Caco-2 (cell line): ENCODE measurements at places on chromosomes 11 and 22. TPM values are rescaled to one million over a fixed set of nuclear protein-coding genes. Genes with fewer than 3 reads are reported as not detected.

- no peak for DNase-seq
- H3K36me3 ChIP-seq = no peaks in the 10 kb centered on the region
- H3K4me1 ChIP-seq = no peaks in the 10 kb centered on the region
- H3K27ac ChIP-seq = no peak overlapping the region
Measured at GRCh38 chr11:21602699-21603098, 590.2 kb upstream of the ANO5 start.

- no peaks in the 10 kb centered on the region for H3K36me3 ChIP-seq
- H3K4me3 ChIP-seq = no peak overlapping the region
- DNase-seq = no peak
- H3K27me3 ChIP-seq = no peaks in the 10 kb centered on the region
- H3K4me1 ChIP-seq = no peaks in the 10 kb centered on the region
- no peak overlapping the region for H3K27ac ChIP-seq
Measured at GRCh38 chr22:25373961-25374360, 154.5 kb downstream of the CRYBB2 start.

GRCh38 chr11:47466701-47467250 lies 17.8 kb upstream of the RAPSN start:
- H3K27ac ChIP-seq = peak overlapping the region; percentile 10
- no peak for DNase-seq
- H3K4me1 ChIP-seq = peaks cover 5% of the 10 kb centered on the region; the same call in 1 of the 2 replicates
- no peaks in the 10 kb centered on the region for H3K27me3 ChIP-seq
- H3K4me3 ChIP-seq = no peak overlapping the region

Gene SYTL2
- total RNA-seq = 110 and 156 TPM in 2 replicates

DNA sequence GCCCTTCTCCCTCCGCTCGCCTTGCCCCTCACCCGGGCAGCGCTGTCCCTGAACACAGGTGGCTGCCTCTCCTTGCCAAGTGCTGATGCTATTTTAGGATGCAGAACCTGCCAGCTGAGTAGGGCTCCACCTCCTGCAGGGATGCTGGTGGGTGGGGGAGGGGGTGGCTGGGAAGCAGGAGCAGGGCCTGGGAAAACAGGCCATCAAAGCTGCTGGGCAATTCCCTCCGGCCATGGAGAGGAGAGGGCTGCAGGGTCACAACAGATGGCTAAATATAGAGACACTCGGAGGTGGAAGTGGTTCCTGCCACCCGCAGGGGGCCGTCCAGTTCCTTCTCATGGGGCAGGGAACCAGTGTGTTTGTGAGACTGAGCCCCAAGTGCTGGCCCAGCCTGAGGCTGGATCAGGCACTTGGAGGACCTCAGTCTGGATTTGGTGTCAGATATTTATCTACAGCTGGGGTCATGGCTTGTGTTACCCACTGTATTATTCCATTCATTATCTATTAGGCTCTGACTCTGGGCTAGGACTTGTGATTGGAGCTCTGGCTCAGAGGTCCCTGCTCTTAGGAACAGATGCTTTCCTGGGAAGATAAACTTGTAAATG lies 59.6 kb downstream of the LRRC32 start:
- no peaks in the 10 kb centered on the region for H3K27me3 ChIP-seq
- H3K4me1 ChIP-seq = no peaks in the 10 kb centered on the region
- no peak overlapping the region for H3K27ac ChIP-seq
- no peak overlapping the region for H3K4me3 ChIP-seq
- H3K36me3 ChIP-seq = no peaks in the 10 kb centered on the region

Gene KCNA4
- not detected in 2 replicates for total RNA-seq

DNA sequence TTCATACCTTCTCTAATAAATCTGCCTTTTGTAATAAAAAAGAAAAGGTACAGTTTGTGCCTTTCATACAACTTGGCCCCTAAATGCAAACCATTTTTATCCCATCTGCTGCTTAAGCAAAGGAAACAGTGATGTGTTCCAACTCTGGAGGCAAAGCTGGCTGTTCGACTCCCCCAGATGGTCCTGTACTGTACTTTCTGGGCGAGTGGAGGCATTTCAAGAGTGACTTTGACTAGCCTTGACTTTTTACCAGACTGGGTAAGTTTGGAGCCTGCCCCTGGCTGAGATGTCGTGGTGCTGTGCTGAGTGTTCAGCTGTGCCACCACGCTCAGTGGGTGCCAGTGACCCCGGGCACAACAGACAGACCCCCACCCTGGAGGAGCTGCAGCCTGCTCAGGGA lies 10.2 kb downstream of the MICALL1 start:
- H3K27me3 ChIP-seq = no peaks in the 10 kb centered on the region
- no peaks in the 10 kb centered on the region for H3K4me1 ChIP-seq
- no peak for DNase-seq
- no peak overlapping the region for H3K27ac ChIP-seq
- H3K4me3 ChIP-seq = no peak overlapping the region

DNA sequence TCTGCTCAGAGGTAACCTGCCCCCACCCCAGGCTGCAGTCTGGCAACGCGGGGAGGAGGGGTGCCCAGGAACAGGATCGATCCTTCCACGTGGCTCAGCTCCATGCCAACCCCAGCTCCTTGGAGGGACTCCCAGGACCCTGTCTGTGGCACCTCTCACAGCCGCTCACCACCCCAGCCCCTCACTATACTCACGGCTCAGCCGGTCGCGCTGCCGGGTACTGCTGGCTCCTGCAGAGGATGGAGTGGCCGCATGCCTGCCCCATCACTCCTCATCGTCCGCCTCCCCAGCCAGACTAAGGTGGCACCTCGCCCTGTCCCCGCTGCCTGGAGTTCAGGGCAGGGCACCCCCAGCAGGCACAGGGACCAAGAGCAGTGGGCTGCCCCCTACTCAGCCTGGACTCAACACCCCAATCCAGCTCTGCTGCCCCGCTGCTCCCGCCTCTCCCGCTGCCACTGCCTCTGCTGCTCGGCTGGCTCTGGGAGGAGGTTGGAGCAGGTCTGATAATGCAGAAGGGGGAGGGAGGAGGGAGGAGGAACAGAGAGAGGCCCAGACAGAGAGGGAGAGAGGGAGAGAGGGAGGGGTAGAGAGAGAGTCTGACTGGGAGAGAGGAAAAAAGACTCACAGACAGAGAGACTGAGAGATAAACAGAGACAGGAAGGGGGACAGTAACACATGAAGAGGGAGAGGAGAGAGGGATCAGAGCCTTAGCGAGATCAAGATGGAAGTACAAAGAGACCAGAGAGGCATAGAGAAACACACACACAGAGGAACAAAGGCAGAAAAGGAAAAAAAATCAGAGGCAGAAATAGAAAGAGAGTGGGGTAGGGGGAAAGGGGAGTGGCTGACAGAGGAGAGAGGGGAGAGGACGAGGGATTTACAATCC lies at the start of gene PDE2A:
Gene PDE2A, minus strand, starts transcription at position 480 of the 886 bp plus-strand sequence. Its CDS starts 215 bp downstream, at position 265.
- no peak within 1 kb of the TSS for H3K4me3 ChIP-seq
- H3K27ac ChIP-seq = no peak within 1 kb of the TSS
- no peak for DNase-seq
- no peaks in the 10 kb centered on the region; the same call in 1 of the 2 replicates for H3K27me3 ChIP-seq
- H3K36me3 ChIP-seq = no peaks in the 10 kb centered on the region

GRCh38 chr11:134207538-134208239 lies 16.1 kb downstream of the NCAPD3 start:
- no peak overlapping the region for H3K4me3 ChIP-seq
- no peaks in the 10 kb centered on the region for H3K27me3 ChIP-seq
- no peak overlapping the region for H3K27ac ChIP-seq

GRCh38 chr11:77580712-77581337 lies 8.9 kb upstream of the AQP11 start:
- no peaks in the 10 kb centered on the region for H3K4me1 ChIP-seq
- no peak overlapping the region for H3K4me3 ChIP-seq
- peak; percentile 63 for DNase-seq
- H3K27me3 ChIP-seq = no peaks in the 10 kb centered on the region

DNA sequence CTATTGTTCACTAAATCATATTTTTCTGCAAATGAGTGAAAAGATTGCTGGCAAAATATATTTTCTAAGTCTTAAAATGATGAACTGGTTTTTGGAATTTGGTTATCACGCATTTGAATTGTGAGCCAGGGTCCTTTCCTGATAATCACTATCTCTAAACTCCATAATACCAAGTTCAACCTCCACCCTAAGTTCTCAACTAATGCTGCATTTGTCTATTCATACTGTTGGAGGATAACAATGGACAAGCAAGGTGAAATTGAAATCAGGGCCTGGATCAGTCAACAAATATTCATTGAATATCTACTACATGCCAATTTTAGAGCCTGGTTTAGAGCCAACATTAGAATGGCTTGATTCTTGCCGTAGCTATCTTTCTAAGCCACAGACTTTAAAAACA lies 4.7 kb upstream of the PCF11 start:
- H3K4me3 ChIP-seq = no peak overlapping the region
- no peaks in the 10 kb centered on the region for H3K36me3 ChIP-seq
- H3K27me3 ChIP-seq = no peaks in the 10 kb centered on the region
- no peak overlapping the region for H3K27ac ChIP-seq
- H3K4me1 ChIP-seq = 0 out of 2 replicates have a peak, but pooled peaks cover 6% of the 10 kb centered on the region

DNA sequence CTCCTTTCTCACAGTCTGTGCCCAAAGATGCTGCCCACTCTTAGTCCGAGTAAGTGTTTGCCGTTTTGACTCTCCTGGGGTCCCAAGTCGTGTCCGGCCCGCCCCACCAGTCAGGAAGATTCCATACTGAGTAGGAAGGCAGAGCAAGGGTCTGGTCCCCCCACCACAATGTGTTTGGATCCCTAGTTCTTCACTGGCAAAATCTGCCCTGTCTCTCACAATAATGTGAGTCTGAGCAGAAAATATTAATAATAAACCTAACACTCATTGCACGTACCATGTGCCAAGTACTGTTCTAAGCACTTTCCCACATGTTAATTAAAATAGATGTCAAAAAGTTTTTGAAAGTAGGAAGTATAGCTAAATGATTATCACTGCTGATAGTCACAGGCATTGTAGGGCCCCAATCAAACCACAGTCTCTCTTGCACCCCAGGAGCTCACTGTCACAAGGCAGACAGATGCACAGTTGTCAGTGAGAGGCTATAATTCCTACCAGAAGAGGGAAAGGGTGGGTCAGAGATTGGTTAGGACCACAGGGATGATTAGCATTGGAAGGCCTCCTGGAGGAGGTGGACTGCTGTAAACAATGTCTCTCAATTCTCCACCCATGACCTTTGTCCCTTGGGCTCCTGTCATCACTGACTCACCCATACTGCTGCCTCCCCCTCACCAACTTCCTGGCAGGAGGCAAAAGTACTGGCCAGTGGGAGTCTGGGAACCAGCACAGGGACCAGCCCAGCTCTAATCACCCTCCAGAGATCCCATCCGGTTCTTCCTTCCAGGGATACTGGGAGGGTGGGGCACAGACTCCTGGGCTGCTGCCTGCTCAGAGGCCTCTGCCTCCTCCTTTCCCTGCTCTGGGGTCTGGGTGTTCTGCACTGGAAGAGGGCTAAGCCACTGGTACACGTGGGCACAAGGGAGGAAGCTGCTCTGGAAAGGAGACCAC lies 1.0 kb upstream of the POLD4 start:
- H3K27me3 ChIP-seq = no peaks in the 10 kb centered on the region
- H3K4me3 ChIP-seq = peak overlapping the region; percentile 50
- H3K4me1 ChIP-seq = peaks cover 45% of the 10 kb centered on the region

DNA sequence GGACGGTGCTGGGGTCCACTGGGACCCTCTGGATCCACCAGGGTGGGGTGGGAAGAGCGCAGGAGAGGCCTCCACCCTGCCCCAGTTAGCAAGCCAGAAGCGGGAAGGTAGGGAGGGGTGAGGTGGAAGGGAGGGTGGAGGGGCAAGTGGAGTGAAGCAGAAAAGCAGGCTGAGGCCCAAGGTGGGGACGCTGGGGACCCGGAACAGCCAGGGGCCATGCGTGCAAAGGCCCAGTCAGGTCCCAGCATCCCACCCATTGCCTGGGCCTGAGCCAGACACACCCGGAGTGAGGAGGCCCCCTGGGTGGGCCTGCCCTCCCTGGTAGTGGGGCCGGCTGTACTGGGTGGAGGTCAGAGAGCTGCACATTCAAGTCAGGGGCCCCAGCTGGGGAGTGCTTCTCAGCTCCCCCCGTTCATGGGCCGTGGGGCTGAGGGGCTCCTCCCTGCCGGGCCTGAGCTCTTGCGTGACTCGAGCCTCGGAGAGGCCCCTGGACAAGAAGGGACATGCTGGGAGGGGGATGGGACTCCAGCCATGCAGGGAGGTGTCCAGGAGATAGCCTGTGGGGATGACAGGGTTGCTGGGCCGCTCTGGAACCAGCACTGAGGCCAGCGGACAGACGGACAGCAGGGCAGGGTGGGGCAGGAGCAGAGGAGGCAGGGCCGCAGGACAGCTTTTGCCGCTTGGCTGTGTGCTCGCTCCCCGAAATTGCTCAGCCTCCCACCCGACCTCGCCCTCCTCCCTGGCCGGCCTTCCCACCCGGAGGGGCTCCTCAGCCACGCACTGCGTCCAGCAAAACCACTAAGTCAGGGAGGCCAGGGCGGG lies 7.7 kb downstream of the TNNT3 start:
- DNase-seq = peak; percentile 73
- H3K27me3 ChIP-seq = no peaks in the 10 kb centered on the region
- H3K4me1 ChIP-seq = no peaks in the 10 kb centered on the region; the same call in 1 of the 2 replicates
- H3K27ac ChIP-seq = no peak overlapping the region
- H3K36me3 ChIP-seq = no peaks in the 10 kb centered on the region
- no peak overlapping the region for H3K4me3 ChIP-seq

Gene C11orf16
- total RNA-seq = not detected in 2 replicates

DNA sequence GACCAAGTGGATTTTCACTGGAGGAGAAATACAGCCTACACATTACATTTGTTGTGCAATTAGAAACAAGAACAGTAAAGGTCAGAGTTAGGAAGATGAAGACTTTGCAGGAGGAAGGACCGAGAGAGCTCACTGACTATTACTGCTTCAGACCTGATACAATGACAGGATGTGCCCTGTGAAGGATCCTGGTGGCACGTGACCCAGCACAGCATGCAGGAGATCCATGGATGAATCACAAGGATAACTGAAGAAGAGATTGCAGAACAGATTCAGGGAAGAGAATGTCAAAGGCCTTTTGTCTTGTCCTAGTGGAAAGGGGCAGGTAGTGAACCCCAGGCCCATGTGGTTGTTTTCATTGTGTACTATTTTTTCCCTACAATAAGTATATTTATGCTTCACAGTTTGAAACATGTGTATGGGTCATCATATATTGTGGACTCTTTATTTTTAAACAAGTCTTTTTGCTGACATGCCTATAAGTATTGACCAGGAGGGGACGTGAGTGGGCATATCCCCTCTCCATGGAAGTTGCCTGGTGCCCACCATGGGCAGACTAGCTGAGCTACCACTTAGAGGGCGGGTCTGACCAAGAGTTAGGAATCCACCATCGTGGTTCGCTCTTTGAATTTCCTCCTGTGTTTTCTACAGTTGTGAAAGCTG lies 44.3 kb downstream of the RASSF10 start:
- no peak overlapping the region for H3K27ac ChIP-seq
- no peak for DNase-seq
- no peaks in the 10 kb centered on the region for H3K36me3 ChIP-seq

Gene PRRG4
- total RNA-seq = 6.8 and 6.9 TPM in 2 replicates
